ENCODE measurements at places on chromosomes 12 and 14.

DNA sequence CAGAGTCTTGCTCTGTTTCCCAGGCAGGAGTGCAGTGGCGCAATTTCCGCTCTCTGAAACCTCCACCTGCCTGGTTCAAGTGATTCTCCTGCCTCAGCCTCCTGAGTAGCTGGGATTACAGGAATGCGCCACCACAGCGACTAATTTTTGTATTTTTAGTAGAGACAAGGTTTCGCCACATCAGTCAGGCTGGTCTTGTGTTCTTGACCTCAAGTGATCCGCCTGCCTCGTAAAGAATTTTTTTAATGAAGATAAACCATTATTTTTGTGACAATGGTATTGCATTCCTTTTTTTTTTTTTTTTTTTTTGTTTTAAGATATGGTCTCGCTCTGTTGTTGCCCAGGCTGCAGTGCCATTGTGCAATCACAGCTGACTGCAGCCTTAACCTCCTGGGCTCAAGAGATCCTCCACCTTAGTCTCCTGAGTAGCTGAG lies 25.8 kb downstream of the ACVR1B start:
- no peak for DNase-seq

GRCh38 chr14:87847216-87847755 lies 145.7 kb downstream of the GALC start:
- no peak for DNase-seq

DNA sequence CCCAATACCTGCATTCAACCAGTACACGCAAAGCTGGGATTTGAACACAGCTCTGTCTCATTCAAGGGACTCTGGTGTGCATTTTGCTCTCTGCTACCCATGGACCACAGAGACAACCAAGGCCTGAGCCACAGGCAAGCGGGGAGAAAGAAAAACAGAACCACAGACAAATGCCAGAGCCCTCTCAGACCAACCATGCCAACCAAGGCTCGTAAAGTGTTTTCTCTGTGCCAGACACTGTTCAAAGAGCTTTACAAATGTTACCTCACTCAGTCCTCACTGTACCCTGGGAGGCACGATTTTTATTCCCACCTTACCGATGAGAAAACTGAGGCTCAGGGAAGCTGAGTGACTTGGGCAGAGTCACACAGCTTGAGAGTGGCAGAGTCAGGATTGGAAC lies 32.4 kb upstream of the EML1 start:
- DNase-seq = no peak

GRCh38 chr14:71049435-71050133 lies 142.3 kb downstream of the PCNX1 start:
- DNase-seq = peak; percentile 21

DNA sequence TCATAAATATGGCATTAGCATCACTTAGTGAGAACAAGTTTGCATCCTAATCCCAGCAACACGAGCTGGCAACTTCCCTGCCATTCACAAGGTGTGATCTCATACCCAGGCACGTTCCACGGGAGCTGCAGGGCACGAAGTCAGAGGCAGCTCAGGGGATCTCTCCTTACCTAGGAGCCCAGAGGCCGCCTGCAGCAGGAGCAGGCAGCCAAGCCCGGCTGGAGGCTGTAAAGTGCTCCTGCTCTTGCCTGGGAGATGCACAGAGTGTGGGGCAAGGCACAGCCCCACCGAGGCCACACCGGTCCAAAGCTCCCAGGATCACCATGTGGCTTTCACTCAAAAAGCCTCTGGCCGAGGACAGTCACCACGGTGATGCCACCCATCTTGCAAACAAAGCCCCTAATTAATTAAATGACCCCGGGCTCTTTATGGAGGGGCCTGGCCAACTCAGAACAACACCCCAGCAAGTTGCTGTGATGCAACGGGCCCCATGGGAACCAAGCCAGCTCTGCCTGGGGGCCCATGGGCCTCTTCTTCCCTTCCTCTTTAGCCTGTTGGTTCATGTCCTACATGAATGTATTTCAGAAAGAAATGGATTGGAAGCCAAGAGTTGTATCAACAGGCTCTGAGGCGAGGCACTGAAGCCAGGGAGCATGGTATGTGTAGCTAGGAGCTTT lies 26.5 kb downstream of the NUAK1 start:
- DNase-seq = peak; percentile 34

DNA sequence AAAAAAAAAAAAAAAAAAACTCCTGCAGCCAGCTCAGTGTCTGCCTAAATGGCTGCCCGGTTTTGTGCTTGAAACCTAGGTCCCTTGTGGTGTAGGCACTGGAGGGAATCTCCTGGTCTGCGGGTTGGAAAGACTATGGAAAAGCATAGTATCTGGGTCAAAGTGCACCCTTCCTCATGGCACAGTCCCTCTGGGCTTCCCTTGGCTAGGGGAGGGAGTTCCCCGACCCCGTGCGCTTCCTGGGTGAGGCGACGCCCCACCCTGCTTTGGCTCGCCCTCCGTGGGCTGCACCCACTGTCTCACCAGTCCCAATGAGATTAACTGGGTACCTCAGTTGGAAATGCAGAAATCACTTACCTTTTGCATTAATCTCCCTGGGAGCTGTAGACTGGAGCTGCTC lies 14.3 kb downstream of the PTCSC3 start:
- no peak for DNase-seq

- DNase-seq = no peak
Observed at GRCh38 chr14:105475269-105476096, 862 bp downstream of the CRIP2 start.

GRCh38 chr14:92511453-92512238 lies 1.9 kb upstream of the RIN3 start:
- DNase-seq = peak; percentile 98

DNA sequence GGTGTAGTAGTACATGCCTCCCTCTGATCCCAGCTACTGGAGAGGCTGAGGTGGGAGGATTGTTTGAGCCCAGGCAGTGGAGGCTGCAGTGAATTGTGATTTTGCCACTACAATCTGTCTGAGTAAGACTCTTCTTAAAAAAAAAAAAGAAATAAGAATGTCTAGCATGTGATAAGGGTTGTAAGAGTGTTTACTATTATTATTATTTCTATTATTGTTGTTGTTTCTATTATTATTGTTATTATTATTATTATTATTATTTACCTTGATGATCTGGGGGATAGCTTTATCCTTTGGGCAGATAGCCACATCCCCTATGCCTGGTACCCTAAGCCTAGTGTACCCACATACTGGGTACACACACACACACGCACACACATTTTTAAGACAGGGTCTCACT lies 4.3 kb downstream of the OAS3 start:
- DNase-seq = no peak
